ENCODE measurements at places on chromosomes 11 and 22.

DNA sequence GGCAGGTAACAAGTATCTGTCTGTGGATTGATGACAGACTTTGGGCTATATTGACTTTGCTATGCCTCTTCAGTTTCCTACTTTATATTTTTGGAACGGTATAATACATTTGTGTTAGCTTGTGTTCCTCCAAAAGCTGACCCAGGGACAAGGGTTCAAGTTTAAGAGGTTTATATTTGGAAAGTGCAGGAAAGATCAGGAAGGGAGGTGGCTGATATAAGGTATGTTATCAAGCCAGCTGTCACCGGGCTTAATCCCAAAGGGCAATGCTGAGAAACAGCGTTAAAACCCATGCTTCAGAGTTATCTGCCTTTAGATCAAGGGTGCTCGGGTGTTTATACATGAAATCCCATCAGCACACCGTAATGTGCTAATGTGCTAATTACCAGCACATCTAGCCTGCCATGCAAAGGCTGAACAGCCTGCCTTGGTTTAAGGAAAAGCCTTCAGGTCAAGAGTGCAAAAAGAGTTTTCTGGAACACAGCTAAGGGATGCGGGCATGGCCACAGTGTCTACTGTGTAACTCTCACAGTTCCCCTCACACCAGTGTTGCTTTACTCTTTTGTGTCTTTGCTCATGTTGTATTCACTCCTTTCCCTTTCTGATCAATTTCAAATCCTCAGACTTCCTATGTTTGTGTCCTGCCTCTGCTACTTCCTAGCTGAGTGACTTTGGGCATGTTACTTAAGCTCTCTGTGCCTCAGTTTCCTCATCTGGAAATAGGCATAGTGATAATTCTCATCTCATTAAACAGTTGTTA lies 77.5 kb downstream of the BDNF start:
- no peak for DNase-seq

- DNase-seq = no peak
Observed at GRCh38 chr11:4607096-4607495, 935 bp downstream of the TRIM68 start.

GRCh38 chr11:67073908-67074307 lies 17.3 kb downstream of the RHOD start:
- no peak for DNase-seq

DNA sequence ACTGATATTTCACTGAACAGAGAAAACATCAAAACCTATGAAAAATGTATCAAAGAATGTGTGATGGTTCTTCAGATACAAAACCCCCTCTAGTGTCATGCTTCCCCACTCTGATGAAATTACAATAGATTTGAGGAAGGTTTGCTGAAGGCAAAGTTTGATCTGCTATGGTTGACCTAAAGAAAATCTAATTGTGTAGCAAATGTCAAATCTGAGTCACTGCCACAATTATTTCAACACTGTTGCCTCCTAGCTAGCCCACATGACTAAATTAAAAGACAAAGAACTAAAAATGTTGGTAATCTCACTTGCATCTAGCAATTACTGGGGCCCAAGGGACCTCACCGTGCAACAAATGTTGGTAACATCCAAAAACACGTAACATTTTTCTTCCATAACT lies 728.0 kb downstream of the DLG2 start:
- DNase-seq = no peak

DNA sequence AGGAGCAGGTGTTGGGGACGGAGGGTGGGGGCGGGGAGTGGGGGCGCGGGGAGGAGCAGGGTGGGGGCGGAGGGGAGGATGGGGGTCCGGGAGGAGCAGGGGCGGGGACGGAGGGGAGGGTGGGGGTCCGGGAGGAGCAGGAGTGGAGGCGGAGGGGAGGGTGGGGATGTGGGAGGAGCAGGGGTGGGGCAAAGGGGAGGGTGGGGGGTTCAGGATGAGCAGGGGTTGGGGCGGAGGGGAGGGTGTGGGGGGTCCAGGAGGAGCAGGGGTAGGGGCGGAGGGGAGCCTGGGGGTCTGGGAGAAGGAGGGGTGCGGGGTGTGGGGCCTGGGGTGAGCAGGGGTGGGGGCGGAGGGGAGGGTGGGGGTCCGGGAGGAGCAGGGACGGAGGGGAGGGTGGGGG lies 17.1 kb downstream of the CRELD2 start:
- no peak for DNase-seq

DNA sequence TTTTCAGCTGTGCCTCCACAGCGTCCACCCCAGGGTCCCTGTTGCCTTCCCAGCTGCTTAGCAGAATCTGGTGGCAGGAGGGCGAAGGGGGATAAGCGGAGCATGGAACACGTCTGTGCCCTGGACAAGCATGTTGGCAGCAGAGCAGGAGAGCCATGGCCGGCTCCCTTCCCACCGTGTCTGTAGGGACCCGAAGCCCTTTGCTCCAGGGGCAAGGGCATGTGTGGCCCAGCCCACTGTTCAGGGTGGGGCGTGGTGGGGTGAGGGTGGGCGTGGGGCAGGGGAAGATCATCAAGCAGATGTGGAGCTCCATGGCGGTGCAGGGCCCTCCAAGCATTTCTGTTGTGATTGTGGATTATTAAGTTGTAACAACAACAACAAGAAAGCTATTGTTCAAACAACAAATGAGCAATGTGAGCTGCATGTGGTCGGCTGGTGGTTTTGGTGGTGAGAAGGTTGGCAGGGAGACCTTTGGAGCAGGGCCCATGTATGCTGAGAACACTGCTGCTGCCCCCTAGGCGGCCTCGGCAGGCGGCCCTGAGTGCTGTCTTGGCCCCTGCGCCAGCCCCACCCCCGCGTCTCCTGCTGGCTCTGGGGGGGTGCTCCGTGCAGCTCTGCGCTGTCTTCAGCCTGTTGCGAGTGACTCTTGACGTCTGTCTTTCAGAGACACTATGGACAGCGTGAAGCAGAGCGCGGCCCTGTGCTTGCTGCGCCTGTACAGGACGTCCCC lies 50.9 kb downstream of the AP2A2 start:
- DNase-seq = no peak

- no peak for DNase-seq
Observed at GRCh38 chr11:7896009-7896785, 34.9 kb downstream of the OR10A6 start.

DNA sequence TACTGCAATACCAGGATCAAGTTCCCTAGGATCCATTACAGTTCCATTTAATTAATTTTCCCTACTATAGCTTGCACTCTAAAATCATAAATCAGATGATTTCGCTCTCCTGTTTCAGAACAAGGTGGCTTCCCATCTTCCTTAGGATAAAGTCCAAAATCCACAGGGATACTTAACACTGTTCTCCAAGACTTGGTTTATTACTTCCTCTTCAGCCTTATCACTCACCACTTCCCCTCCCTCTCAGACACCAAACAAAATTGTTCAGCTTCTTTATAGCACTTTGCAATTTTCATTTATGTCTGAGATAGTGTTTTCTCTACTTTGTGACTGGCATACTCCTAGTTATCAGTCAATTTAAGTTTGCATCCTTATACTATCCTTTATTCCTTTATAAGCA lies 124.6 kb downstream of the GRIA4 start:
- no peak for DNase-seq

DNA sequence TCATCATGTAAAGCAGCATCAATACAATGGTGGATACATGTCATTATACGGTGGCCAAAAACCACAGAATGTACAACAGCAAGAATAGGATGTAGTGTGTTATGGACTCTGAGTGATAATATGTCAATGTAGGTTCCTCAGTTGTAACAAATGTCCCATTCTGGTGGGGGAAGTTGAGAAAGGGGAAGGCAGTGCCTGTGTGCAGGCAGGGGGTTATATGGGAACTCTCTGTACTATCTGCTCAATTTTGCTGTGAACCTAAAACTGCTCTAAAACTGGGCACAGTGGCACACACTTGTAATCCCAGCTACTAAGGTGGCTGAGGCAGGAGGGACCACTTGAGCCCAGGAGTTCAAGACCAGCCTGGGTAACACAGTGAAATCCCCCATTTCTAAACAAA lies 5.9 kb downstream of the CHKA start:
- DNase-seq = no peak

- DNase-seq = no peak
Observed at GRCh38 chr22:27492566-27493201, 308.9 kb downstream of the MN1 start.

DNA sequence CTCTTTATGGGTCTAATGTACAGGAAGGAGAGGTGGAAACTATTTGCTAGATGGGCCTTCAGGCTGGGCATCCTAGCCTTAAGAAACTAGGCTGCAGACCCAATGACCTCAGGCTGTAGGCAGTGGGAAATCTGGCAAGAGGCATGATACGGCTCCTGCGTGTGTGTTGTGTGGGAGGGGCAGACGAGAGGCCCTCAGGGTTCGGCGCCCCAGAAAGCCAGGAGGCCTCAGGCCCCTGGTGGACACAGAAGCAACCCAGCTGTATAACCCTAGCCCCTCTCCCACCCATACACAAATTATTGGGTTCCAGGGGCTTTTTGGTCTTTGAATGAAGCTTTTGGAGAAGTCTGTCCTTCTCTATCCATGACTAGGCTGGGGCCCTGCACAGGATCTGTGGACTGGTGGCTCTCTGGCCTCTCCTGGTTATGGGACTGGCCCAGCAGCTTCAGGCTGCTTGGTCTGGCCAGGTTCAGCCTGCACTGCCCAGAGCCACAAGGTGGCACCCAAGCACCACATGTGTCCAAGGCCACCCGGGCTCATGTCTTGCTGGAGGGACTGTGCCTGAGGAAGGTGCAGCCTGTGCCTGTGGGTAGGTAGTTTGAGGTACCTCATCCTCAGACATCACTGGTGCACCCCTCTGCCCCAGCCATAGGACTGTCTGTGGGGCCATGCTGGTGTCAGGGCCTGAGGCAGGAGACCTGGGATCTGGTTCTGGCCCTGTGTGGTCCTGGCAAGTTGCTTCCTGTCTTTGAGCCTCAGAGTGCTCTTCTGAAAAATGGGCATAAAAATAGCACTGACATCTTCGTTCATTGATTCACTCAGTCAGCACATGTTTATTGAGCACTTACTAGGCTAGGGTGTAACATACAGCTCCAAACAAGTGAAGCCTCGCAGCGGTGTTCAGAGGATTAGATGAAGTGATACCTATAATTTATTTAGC lies 87.5 kb downstream of the RRM1 start:
- DNase-seq = peak; percentile 60

- DNase-seq = no peak
Observed at GRCh38 chr11:117319214-117319840, 3.3 kb upstream of the BACE1 start.

DNA sequence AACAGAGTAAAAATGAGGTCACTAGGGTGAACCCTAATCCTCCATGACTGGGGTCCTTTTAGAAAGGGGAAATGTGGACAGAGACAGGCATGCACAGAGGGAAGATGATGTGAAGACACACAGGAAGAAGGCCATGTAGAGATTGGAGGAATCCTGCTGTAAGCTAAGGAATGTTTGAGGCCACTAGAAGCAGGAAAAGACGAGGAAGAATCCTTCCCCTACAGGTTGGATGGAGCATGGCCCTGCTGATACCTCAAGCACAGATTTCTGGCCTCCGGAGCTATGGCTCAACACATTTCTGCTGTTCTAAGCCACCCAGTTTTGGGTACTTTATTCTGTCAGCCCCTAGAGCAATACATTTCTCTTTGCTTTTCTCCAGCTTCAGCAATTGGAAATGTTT lies 486.9 kb downstream of the MIAT start:
- DNase-seq = no peak

GRCh38 chr22:35752863-35753189 lies 35.2 kb downstream of the APOL5 start:
- no peak for DNase-seq

DNA sequence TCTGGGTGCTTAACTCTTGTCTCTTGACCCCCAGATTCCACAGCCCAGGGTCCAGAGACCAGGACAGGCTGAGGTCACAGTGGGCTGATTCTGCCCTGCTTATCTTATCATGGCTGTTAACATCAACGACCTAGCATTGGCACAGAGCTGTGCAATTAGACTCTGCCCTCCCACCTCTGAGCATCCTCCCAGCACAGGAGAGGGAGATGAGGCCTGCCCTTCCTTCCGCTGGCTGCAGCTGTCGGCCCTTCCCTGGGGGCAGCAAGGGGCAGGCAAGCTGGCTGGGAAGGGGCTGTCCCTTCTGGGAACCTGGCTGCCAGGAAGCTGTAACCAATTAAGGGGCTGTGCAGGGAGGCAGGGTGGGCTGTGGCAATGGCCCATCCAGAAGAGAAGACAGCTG lies 22.5 kb downstream of the LRRC10B start:
- DNase-seq = no peak

GRCh38 chr11:76629853-76630599 lies 40.5 kb downstream of the LRRC32 start:
- peak; percentile 15 for DNase-seq

DNA sequence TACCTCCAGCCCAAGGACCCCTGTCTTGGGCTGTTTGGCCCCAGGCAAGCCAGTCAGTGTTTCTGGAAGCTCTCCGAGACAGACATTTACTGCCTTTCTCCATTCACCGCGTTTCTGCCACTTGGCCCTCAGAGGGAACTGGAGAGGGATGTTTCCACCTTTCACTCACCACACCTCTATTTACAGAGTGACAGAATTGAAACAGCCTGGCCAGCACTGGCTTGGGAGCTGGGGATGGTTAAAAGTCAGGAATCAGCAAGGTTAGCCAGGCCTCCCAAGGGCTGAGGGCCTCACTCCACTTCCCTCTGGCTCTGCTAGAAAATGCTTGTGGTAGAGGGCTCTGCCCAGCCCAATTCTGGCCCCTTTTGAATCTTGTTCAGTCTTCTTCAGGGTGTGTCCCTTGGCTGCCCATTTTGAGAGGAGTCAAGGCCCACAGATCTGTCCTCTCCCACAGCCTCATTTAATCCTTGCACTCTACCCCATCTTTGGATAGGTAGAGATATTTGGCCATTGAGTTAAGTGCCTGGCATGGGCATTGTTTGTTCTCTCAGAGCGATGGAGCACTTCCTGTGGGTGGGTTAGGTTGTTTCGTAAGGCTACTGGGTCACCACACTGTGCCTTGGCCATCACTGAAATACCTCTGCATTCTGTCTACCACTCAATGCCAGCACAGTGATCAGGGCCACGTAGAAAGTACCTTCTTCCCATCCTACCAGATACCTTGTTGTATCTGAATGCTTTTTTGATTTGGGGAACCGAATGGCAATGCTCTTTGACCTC lies 119.2 kb downstream of the MICAL2 start:
- DNase-seq = peak; percentile 20

GRCh38 chr11:106277484-106277883 lies 200.0 kb downstream of the AASDHPPT start:
- DNase-seq = no peak

All from prostate gland (tissue), 2 donors.